ENCODE measurements at places on chromosomes 2 and 18.

DNA sequence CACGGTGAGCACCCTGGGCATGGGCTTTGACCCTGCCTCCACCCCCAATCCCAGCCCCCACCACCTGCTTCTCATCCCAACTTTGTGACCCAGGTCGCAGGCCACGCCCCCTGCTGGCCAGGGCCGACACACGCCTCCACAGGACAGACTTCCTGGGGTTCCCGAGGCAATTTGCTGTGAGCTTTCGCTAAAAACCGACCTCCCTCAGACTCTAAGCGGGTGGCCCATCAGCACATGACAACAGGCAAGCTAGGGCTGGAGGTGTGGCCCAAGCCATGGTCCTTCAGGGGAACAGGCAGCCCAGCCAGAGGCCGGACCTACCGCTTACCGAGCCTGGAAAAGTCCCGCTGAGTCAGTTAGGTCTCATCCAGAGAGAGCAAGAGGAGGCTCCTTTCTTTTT, 31.9 kb downstream of the C1QL2 start:
- DNase-seq: peak; percentile 37

DNA sequence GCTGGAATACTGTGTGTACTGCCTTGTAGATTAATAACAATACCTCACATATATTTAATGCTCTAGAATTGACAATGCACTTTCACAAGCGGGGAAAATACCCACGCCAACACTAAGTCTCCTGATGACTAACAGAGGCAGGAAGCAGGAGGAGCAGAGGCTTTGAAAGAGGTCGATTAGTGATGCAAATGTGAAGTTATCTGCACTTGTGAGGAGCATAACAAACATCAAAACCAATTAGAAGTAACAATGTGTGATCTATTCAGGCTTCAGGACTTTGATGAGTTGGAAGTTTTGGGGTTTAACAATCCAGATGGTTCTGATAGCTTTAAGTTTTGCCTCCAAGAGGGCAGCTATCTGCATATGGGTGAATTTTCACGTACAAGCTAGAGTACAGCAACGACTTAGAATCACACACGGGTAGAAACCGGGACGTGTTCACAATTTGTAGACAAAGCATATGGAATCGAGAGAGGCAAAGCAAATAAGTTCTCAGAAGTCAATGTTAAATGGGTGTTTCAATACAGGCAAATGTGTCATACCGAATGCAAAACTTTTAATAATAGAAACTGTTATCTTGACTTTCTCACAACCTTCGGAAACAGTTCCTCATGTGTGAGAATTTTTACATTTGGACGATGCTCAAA, 114.5 kb downstream of the METTL8 start:
- no peak for DNase-seq

DNA sequence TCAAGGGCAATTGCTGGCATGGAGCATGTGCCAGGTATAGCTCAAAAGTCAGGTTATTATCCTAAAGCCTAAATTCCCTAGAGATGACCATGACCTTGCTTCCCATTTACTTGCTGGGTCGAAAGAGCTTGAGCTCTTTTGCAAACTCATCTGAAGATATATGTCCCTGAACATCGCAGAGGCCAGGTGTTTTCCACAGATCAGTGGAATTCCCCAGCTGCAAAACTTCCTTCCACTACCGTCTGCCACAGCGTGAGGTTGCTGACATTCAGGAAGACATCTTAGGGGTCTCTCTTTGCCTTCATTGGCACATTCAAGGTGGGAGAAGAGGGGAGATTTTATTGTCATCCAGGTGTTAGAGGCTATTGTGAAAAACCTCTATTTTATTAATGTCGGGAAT, 171.0 kb downstream of the MIB1 start:
- DNase-seq: no peak

DNA sequence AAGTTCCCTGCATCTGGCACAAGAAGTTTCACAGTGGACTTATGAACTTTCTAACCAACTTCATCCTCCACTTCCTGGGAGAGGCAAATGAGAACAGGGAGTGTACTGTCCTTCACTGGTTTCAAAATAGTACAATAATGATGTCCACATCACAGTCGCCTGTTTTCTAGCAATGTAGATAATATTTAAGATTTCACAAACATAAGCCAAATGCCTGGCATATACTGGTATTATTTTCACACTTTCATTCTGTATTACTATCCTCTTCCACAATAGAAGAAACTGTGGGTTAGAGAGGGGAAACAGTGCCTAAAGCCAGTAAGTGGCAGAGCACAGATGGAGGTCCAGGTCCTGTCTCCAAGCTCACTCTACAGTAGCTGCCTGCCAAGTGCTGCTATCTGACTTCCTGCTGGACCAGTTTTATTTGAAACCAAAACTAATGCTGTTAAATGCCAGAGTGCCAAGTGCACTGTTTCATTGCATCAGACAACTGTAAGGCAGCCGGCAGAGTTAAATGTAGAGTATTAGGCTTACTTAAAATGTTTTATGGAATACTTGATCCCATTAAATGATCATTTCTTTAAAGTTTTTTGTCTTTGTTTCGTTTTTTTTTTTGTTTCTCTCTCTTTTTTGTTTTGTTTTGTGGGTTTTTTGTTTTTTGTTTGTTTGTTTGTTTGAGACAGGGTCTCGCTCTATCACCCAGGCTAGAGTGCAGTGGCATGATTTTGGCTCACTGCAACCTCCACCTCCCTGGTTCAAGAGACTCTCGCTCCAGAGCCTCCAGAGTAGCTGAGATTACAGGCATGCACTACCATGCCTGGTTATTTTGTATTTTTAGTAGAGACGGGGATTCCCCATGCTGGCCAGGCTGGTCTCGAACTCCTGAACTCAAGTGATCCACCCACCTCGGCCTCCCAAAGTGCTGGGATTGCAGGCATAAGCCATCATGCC, 15.1 kb downstream of the COBLL1 start:
- DNase-seq: no peak

GRCh38 chr18:75483662-75484061, 56.2 kb upstream of the SMIM21 start:
- no peak for DNase-seq
